ENCODE measurements at places on chromosomes 3 and 15.

DNA sequence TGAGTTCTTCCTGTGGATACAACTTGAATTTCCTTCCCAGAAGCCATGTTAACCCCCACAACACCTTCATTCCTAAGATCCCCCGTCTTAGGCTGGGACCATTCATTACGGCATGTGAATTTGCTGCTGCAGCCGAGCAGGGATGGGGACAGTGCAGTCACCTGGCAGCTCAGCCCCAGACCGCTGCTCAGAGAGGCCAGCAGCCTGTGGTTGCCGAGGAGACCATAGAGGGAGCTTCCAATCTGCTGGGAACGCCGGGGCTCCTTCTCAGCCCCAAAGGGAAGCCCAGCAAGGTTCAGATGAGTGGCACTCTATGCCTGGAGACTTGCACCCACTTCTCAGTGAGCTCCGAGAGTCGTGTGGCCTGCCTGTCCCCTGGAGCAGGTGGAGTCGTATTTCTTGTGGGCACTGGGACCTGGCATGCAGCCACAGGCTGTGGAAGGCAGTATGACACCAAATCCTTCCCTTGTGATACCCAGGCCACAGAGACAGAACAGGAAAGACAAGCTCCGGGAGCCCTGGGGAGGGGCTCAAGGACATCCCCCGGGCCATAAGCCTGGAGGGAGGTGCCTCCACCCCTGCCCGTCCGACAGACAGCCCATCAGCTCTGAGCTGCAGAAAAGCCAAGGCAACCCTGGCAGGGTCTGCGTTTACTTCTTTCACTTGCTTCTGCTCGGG lies 167.3 kb downstream of the FAM43A start:
- DNase-seq: no peak

GRCh38 chr3:14988988-14989394 lies 41.6 kb downstream of the NR2C2 start:
- DNase-seq: no peak

GRCh38 chr3:168865022-168865551 lies 769.4 kb upstream of the GOLIM4 start:
- no peak for DNase-seq

- no peak for DNase-seq
These were observed 113.6 kb downstream of the CACNA2D3 start for GRCh38 chr3:54235998-54236397.

GRCh38 chr3:171646357-171647133 lies 163.7 kb downstream of the PLD1 start:
- DNase-seq: peak; percentile 41

DNA sequence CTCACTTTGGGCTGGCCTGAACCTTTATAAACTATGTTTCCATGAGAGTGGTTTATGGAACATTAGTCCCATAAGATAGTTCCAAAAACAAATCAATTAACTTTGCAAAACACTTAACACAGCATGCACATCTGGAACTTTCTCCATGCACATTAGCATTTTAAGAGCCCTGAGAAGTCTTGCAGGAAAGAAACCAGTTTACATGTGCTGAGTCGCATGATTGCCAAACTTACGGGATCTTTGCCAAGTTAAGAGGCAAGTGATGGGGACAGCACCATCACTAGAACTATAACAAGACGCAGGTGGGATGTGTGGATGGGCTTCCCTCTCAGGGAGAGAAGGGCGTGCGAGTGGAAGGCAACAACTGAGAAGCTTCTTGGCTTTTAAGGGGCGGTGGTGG lies 20.7 kb downstream of the ADAMTS9 start:
- peak; percentile 14 for DNase-seq

- DNase-seq: no peak
These were observed 2.7 kb downstream of the GAP43 start for GRCh38 chr3:115626006-115626409.

DNA sequence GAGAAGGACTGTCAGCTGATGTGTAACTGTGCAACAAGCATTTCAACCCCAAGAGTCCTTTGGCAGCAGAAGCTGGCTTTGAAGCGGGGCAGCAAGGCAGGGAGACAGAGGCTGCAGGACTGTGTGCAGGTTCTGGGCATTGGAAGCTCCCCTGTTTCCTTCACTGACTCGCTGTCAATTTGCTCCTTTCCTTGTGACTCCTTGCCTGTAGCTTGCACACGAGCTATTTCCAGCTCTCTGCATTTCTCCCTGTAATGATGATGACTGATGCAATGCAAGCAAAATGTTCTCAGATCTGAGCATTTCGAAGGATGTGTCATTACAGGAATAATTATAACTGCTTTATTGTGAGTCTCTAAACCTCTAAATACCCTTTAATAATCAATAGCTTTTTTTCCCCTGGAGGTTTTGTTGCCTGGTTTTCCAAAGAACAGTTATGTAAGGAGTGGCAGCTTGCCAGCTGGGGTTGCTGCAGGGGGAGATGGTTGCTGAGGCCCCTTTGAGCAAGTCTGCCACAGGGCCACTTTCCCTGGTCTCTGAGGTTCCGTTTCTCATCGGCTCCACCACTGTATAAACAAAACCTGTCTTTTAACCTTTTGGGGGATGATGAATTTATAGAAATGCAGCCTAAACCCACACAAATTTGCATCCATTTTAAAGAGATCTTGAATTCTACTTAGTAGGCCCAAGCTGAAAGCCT lies 2.8 kb downstream of the APOD start:
- DNase-seq: no peak

DNA sequence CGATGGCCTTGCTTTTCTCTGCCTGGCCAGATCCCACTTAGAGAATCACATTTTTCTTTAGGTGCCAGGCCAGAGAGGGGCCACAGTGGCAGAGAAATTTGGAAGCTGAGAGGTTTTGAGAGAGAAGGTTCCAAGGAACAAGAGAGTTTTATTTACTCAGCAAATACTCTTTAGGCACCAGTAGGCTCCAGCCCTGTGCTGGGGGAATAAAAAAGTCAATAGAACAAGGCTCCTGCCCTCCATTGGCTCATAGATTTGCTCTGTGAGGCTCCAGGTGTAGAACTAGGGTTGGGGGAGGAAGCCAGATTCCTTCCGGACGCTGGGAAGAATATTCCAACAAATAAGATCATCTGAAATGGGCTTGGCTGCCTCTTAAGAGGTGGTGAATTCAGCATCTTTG lies 59.9 kb downstream of the ST8SIA2 start:
- DNase-seq: no peak

- DNase-seq: no peak
These were observed 93.0 kb downstream of the RARB start for GRCh38 chr3:25520926-25521559.

GRCh38 chr3:64000453-64001055 lies 22.7 kb downstream of the PSMD6 start:
- no peak for DNase-seq

GRCh38 chr3:12235691-12236090 lies 53.2 kb upstream of the PPARG start:
- no peak for DNase-seq

DNA sequence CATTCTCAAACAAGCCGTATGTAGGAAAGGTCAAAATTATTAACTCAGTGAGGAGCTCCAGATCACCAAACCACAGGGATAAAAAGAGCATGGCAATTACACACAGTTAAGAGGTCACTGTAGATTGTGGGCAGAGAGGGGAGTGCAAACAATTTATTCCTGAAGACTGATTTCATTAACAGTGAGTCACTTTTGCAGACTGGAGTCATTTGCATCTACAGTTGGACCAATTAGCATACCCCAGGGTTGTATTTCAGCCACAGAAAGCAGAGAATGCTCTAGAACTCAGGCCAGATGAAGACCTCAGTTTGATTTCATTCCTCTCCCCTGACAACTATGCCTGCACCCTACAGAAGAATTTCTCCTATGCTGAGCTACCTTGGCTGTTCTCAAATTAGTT lies 40.1 kb downstream of the SETMAR start:
- DNase-seq: no peak
